ENCODE measurements at places on chromosomes 5 and 9.

GRCh38 chr9:592733-593132, 248.8 kb upstream of the DMRT1 start:
- no peak for DNase-seq

DNA sequence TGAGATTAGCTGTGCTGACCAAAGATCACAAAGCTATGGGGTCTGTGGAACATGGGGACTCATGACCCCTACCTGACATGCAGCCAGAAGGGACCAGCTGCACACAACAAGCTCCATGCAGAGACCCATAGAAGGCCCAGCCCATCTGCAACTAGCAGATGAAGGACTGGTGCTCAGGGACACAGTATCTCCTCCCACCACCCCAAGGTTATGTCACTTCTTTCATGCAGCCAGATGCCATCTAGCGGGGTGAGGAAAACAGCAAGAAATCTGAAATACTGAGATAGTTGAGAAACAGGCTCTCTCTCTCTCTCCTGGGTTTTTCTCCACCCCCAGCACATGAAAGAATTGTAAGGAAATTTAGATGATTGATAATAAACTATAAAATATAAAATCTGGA, 161.3 kb upstream of the DAPK1 start:
- DNase-seq, result no peak

GRCh38 chr9:108041551-108041950, 552.0 kb upstream of the KLF4 start:
- no peak for DNase-seq

DNA sequence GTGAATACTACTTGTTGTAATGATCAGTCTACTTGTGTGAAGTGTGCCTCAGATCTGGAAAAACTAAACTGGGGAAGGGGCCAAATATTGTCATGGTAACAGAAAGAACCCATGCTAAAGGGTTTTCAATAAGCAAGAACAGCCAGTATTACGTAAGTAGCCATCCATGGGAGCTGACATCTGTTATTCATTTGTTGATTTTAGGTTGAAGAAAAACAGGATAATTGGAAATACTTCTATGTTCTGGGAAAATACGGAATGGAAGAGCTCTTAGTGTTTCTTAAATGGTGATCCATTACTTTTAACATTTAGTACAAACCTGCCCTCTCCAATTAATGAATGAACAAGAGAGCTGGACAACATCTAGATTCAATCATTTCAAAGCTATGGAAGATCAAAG, 485.8 kb downstream of the NTRK2 start:
- DNase-seq, result no peak

- DNase-seq, result no peak
Observed at GRCh38 chr5:65611524-65611923, 12.6 kb downstream of the TRIM23 start.

- no peak for DNase-seq
Observed at GRCh38 chr5:82130602-82131001, 147.6 kb downstream of the RPS23 start.

DNA sequence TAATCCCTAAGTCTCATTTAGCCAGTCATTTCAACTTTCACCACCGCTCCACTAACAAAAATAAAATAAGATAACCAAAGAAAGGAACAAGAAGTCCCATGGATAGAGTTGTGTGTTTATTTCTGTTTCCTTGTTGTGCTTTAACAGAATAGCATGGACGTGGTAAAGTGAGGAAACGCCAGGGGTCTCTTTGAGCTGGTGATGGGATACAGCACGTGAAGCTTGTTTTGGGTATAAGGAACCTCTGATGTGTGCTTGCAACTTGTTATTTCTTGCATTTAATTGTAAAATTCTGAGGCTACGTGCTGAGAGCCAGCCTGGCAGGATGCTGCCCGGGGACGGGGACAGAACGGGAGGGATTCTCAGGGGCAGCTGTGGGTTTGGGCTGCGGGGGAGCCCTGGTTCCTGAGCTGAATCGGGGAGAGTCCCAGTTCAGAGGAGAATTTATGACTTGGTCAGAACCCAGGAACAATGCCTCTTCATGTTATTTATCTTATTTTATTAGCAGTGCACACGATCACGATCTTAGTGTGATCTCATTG, 63.4 kb downstream of the ANKRD33B start:
- no peak for DNase-seq

DNA sequence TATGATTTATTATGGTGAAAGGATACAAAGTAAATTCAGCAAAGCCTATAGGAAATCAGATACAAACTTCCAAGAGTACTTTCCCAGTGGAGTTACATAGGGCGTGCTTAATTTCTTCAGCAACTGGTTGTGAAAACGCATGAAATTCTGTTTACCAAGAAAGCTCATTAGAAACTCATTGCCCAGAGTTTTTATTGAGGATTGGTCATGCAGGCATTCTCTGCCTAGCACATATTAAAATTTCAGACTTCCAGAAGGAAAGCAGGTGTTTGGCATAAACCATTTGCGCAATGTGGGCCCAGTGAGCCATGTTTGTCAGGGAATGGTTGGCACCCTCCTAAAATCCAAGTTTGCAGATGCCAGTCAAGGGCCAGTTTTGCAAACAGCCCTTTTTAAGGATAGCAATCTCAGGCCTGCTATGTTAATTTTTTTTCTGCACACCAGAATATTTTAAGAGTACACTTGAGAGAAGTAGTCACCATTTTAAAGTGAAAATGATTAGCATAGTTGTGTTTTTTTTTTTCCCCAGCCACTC, 311.1 kb upstream of the CHD1 start:
- no peak for DNase-seq

DNA sequence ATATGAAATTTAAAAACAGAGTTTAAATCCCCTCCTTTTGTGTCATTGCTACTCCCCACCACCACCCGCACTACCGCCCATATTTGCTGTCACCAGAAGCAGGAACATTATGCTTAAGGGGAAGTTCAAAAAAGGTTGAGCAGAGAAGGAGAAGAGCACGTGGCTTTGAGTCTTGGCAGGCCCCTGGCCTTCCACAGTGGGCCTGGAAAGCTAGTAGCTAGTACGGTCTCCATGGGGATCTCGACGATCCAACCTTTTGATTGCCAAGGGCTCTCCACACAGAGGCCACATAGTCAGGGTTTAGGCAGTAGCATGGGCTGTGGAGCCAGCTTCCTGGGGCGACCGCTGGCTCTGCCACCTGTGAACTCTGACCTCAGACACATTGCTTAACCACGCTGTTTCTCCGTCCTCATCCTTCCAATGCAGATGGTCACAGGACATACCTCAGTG, 90.1 kb downstream of the GOLPH3 start:
- no peak for DNase-seq

DNA sequence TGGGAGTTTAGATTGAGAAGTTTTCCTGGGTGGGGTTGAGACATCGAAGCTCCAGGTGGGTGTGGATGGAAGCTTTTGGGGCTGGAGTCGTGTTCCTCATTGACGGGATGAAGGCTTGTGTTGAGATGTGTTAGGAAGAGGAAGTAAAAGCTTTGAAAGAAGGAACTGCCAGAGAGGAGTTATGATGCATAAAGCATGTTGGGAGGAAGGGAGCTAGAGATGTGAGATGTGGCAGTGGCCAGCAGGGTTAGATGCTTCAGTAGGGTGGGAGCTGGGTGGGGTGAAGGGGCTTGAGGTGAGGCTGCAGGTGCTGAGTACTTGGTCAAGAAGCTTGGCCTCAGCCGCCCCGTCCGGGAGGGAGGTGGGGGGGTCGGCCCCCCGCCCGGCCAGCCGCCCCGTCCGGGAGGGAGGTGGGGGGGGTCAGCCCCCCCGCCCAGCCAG, 56.7 kb downstream of the HSPA4 start:
- DNase-seq, result no peak

- DNase-seq, result no peak
Observed at GRCh38 chr5:10520706-10521105, 43.2 kb upstream of the ANKRD33B start.

GRCh38 chr5:133638436-133638835, 26.1 kb upstream of the FSTL4 start:
- DNase-seq, result no peak

DNA sequence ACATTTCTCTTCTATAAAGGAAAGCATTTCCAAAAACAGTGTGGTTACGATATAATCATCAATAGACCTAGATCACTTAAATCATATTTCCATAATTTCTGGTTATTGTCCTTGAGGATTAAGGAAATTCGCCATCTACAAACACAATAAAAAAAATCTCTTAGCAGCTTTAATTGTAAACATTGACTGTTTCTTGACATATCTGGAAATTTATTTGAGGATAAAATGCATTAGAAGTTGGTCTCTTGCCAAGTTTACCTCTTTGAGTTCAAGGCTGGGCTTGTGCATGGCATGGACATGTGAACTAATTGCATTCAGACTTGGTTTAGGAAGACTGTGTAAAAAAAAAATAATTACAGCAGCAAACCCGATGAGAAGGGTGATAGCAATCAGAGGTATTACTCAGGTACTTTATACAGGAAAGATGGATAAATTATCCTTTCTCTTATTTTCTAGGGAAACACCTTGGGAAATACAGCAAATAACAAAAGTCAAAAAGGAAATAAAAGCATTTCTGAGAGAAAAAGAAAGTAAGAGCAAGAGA, 237.9 kb downstream of the SLF1 start:
- no peak for DNase-seq

DNA sequence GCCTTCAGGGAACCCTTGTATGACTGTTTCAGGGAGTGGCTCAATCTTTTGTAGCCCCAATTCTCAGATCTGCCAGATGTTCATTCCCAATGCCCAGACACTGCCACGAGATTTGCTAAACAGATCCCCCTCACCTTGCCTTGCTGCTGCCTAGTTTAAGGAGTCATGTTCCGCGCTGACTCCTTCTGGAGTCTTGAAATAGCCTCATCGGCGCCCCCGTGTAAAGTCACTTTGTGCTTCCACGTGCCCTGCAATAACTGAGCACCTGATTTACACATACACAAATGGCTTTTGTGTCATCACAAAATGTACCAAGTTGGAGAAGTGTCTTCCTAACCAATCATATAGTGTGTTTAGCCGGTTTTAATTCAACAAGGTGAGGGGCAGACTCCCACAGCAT, 62.3 kb downstream of the PRRT1B start:
- no peak for DNase-seq

DNA sequence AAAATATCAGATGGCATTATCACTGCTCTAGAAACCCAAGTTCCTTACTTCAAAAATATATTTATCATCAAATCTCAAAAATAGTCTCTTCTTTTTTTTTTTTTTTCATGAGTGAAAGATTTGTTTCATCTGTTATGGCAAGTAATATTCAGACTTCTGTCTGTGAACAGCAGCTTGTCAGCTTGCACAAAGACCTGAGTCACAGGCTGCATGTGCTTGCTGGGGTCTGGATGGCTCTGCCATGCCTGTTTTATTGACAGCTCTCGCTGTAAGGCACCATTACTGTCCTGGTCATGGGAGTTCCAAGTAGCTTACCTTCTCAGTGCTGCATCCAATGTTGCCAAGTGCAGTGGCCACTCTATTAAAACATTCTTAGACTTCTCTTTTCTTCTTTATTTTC, 456.4 kb downstream of the GADD45G start:
- DNase-seq, result no peak

- no peak for DNase-seq
Observed at GRCh38 chr5:147216552-147217154, 18.2 kb upstream of the STK32A start.

GRCh38 chr5:113212244-113212920, 222.4 kb downstream of the TSSK1B start:
- no peak for DNase-seq

- no peak for DNase-seq
Observed at GRCh38 chr9:11618241-11618805, 1005.5 kb upstream of the PTPRD start.

- DNase-seq, result no peak
Observed at GRCh38 chr9:3023449-3023848, 179.6 kb upstream of the PUM3 start.

- DNase-seq, result no peak
Observed at GRCh38 chr9:129552064-129552463, 68.8 kb downstream of the C9orf50 start.

GRCh38 chr9:91391412-91391811, 29.7 kb upstream of the AUH start:
- DNase-seq, result no peak

DNA sequence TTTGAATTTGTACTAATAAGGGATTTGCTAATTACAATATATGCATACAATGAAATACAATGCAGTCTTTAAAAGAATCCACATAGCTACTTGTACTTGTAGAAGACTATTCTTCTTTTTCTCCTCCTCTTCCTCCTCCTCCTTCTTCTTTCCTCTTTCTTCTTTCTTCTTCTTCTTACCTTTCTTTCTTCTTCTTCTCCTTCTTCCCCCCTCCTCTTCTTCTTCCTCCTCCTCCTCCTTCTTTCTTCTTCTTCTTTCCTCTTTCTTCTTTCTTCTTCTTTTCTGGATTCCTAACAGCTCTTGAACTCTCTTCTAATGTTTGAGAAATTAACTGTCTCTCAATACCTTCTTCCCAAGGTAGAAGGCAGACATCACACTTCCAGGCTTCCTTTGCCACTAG, 29.3 kb upstream of the FSTL4 start:
- DNase-seq, result no peak

DNA sequence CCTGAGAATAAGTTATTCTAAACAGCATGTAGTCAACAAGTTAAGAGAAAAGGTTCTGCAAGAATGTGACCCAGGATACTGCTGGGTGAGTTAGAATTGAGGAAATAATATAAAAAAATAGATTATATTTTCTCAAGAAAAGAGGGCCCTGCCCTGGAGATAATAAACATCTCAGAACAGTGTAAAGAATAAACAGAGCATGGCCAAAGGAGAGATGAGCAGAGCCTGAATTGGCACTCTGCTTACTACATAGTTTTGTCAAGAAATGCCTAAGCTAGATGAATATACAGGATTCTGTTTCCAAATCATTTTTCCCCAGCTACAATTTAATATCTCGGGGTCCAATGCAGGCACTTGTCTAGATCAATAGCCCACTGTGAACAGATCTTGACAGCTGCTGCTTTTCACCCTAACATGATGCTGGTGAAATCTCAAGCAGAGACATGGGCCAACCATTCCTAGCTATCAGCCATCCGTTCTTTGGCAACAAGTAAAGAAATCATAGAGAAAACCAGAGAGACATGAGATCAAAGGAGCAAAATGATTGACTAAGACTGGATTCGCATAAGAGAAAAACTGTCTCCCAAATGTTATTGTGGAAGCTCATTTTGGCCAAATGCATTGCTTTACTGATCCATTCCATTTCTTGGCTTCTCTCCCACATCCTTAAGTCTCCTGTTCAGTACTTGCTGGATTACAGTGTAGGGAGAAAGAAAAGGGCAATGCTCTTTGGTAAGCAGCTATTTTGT, 173.2 kb downstream of the PRELID2 start:
- no peak for DNase-seq

GRCh38 chr9:29647451-29647850, 2074.2 kb upstream of the C9orf72 start:
- no peak for DNase-seq

GRCh38 chr5:171122372-171122771, 186.7 kb upstream of the TLX3 start:
- no peak for DNase-seq

DNA sequence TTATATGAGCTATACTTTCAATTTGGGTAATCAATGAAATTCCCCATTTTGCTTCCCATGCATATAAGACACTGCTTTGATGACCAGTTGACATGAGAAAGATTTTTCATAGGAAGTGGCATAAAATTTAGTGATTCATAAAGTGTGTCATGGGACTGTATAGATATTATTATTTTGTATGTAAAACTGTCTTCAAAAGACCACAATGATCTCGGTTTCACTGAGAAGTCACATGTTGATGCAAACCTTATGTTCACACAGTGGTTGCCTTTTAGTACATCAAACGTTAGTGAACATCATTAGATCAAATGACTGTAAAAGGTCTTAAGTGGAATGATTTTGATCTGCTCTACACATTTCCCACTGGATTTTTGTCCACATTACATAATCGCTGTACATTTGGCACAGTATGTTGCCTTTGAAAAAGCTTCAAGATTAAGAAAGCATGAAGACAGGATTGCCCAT, 349.2 kb upstream of the MEF2C start:
- no peak for DNase-seq
